ENCODE measurements at places on chromosomes 12 and 14.

DNA sequence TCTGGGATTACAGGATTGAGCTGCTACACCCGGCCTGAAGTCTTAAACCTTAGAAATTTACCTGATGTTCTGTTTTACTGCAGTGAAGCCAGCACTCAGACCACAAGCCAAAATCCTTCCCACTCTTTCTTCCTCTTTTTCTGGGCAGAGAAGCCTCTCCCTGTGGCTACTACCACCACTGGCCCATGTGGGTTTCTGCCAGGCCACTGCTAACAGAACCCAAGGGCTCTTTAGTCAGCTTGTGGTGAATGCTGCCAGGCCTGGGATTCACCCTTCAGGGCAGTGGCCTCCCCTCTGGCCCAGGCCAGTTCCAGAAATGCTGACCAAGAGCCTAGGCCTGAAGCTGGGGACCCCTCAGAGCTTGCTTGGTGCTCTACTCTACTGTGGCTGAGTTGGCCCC is 35.3 kb downstream of the GAS2L3 start:
- no peak for DNase-seq

- DNase-seq, result no peak
Measured at GRCh38 chr14:33254342-33254741, 315.7 kb downstream of the NPAS3 start.

GRCh38 chr12:90275088-90275487 is 566.5 kb upstream of the ATP2B1 start:
- no peak for DNase-seq

DNA sequence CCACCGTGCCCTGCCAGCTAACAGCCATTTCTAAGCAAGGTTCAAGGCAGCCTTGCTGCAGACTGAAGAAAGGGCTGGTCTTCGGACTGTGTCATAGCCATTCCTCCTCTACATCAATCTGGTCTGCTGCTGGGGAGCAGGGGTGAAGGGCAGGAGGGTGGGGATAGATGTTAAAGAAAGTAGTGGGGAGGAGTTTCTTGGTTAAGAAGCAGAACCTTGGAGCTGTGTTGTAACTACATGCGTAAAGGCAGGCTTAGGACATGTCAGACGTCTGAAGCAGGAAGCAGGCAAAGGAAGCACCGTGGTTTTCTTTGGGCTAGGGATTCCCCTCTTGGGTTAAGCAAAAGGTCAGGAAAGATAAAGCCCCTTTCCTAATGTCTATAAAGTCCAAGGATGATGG is 18.1 kb upstream of the NEK9 start:
- DNase-seq, result no peak

GRCh38 chr14:24258548-24259265 is 4.3 kb downstream of the TGM1 start:
- no peak for DNase-seq

GRCh38 chr12:51470116-51470515 is 45.5 kb downstream of the SLC4A8 start:
- DNase-seq, result no peak

GRCh38 chr14:25055992-25056687 is 6.2 kb upstream of the STXBP6 start:
- DNase-seq, result no peak
